ENCODE measurements at places on chromosomes 5 and 9. TPM values are rescaled to one million over a fixed set of nuclear protein-coding genes. Genes with fewer than 3 reads are reported as not detected.

Gene IFNA16
- not detected for total RNA-seq

Gene CYSRT1
- total RNA-seq: 0.18 TPM

Gene FGD3
- not detected for total RNA-seq

Gene MUSK
- total RNA-seq: 5.5 TPM

Gene HMCN2
- total RNA-seq: under 0.01 TPM

Gene MCC
- total RNA-seq: 64.7 TPM

Gene CYSTM1
- 11.4 TPM for total RNA-seq

Gene PTPN3
- under 0.01 TPM for total RNA-seq
